ENCODE measurements at places on chromosomes 6 and 20.
A peak's percentile ranks its signal among the peaks of the same experiment; 100 is the strongest.

GRCh38 chr6:11971154-11971553, 41.0 kb upstream of the HIVEP1 start:
- DNase-seq, result peak; percentile 3

DNA sequence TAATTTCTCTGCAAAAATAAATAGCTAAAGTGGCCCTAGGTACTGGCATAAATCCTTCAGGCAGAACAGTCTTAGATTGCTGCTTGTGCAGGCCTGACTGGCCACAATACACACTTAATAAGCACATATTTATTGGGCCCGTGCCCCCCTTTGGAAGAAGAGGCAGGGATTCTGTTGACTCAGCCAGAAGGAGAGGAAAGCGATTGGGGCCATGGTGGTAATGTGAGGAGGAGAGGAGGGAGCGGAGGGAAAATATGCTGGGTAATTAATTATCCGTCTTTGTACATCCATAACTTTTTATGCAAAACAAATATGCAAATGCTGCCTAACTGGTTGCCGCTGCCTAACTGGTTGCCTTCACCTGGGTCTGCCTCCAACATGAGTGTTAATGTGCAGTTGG, 36.2 kb downstream of the CD40 start:
- no peak for DNase-seq

DNA sequence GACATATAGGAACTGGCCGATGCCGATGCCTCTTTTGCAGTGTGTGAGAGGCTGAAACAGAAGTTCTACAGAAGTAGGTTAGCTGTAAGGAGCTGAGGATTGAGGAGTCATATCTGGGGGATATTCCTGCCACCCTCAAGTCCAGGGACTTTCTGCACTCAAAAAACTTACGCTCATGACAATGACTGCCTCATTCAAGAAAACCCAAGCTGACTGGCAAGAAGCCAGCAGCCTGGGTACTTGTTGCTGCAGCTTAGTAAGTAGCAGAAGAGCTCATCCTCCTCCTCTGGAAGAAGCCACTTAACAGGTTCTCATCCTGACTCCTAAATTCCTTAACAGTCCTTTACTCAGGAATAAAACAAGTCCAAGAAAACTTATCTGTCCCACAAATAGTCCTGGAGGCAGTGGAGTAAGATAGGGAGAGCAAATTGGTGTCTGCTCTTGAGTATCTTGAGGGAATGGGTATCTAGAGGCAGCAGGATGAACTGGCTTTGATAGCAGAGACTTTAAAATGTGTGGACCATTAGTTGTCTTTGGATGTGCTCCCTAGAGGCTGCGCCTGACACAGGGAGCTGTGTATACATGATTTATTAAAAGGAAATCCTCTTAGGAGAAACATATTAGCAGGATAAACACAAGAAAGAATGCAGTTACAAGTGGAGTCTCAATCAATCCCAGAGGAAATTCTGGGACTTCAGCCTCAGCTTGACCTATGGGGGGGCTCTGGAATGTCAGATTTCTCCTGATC, 7.4 kb downstream of the CALHM5 start:
- DNase-seq, result no peak

GRCh38 chr6:160990847-160991405, 643 bp upstream of the MAP3K4 start:
- no peak for DNase-seq

DNA sequence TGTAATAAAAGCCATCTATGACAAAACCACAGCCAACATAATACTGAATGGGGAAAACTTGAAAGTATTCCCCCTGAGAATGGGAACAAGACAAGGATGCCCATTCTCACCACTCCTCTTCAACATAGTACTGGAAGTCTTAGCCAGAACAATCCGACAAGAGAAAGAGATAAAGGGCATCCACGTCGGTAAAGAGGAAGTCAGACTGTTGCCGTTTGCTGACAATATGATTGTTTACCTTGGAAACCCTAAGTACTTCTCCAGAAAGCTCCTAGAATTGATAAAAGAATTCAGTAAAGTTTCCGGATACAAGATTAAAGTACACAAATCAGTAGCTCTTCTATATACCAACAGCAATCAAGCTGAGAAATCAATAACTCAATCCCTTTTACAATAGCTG, 14.0 kb upstream of the RUNX2 start:
- no peak for DNase-seq

GRCh38 chr20:43191946-43192863, 2.5 kb upstream of the PTPRT start:
- no peak for DNase-seq

DNA sequence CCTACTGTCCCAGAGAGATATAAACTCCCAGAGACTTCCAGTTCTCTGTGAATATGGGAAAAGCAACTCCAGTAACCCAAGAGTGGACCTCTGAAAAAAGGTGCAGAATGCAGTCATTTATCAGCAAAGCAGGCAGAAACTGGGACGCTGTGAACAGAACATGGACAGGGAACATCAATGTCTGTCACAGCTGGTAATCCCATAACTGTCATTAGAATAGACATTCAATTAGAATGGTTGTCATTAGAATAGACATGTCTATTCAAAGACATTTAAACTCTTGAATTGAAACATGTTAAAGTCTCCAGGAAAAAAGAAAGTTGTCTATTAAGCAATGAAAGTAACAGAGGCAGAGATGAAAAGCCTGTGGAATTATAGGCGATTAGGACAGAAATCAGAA, 302.1 kb downstream of the BTBD3 start:
- no peak for DNase-seq

GRCh38 chr6:100435299-100435698, 29.4 kb downstream of the SIM1 start:
- DNase-seq, result no peak

DNA sequence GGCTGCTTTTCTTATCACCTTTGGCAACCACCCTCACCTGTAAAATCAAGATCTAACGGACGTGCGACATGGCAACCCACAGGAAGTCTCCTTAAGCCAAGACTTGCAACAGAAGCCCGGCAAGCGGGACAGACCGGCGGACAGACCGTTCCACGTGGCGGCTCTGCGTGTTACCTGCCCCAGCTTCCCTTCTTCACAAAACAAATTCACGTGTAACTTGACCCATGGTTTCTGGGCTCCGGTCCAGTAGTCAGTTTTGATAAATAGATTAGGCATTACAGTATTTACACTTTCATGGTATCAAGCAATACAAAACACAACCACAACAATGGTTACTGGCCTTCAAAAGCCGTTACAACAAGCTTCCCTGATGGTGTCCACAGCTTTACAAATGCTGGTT, 133.8 kb downstream of the PRND start:
- DNase-seq, result no peak

DNA sequence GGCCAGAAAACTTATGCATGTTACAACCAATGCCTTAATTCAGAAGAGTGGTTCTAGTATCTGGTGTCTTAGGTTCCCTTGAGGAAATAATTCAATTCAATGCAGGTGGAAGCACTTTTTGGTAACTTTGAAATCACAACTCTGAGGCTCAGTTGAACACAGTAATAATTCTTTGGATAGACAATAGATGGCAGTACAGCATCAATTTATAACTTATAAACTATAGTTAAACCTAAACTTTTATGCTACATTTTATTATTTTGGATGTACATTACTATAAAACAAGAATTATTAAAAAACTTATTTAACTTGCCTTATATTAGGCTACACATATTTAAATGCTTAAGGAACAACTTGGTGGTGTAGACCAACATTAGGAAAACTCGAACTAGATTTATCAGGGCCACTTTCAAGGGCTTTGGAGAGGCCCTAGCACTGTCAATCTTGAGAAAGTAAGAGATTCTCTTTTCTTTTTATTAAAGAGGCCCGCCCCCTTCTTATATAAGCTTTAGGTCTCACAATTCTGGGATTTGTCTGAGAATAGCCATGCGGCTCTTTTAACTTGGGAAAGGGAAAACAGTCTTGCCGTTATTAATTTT, 85.9 kb downstream of the CRYBG1 start:
- DNase-seq, result no peak

- DNase-seq, result no peak
Observed at GRCh38 chr6:75834447-75834846, 85.4 kb downstream of the MYO6 start.

DNA sequence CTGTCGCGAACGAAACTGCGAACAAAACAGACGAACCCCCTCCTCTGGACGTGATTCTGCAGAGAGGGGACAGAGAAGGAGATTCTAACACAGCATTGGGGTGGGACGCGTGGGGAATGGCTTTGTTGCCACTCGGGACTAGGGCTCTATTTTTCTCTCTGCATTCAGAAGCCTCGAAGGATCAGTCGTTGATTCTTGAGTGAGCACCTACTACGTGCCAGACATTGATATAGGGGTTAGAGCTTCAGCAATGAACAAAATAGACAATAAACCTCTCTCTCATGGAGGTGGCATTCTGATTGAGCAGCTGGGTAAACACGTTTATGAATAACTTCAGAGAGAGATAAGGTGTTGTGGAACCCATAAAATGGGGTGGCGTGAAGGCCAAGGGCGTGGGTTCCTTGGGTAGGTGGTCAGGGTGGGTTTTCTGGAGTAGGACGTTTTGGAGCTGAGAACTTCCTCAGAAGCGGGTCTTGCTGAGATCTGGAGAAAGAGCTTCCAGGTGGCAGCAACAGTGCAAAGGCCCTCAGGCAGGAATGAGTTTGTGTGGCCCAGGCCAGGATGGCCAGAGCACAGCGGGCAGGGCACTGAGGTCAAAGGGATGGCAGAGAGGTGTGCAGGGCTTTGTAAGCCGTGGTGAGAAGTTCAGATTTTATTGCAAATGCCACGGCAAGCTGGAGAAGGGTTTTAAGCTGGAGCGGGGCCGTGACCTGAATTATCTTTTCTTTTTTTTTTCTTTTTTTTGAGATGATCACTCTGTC, 884 bp downstream of the SLC2A10 start:
- no peak for DNase-seq

- no peak for DNase-seq
Observed at GRCh38 chr20:819680-820322, 13.7 kb upstream of the FAM110A start.

DNA sequence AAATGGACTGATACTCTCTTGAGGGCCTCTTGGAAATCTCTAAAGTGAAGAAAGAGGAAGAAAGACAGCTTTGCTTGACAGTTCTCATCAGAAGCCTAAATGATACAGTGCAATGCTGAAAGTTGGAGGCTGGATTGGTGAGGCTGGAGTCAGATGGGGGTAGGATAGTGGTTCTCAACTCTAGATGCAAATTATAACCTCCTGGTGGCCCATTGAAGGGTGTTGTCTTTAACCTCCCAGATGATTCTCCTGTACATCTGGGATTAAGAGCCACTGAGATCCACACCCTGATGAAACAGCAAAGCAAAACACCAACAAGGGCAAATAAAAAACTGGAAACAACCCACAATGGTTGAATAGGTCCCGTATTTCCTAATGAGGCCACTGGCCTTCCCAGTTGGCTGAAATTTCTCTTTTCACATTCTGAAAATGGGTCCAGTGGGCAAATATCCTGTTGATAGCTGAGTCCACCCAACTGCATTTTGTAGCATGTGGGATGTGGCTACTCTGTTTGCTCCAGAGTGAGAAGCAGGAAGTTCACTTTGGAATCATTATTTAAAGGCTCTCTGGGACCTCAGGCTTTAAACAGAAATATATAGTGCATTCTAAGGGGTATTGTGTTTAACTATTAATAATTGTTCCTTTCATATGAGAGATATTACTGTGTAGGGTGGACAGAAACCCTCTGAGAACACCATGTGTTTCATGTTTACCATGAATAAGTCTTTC, 208.1 kb downstream of the SOX4 start:
- DNase-seq, result no peak

- DNase-seq, result no peak
Observed at GRCh38 chr6:156699017-156699421, 78.2 kb upstream of the ARID1B start.

DNA sequence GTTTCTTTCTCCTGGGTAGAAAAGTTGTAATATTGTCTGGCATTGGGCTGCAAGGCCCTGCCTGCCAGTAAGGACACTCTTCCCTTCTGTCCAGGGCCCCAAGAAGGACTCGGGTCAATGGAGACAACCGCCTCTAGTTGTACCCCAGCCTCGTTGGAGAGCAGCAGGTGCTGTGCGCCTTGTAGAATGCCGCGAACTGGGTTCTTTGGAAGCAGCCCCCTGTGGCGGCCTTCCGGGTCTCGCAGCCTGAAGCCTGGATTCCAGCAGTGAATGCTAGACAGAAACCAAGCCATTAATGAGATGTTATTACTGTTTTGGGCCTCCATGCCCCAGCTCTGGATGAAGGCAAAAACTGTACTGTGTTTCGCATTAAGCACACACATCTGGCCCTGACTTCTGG, 37.0 kb downstream of the PLCG1 start:
- no peak for DNase-seq

DNA sequence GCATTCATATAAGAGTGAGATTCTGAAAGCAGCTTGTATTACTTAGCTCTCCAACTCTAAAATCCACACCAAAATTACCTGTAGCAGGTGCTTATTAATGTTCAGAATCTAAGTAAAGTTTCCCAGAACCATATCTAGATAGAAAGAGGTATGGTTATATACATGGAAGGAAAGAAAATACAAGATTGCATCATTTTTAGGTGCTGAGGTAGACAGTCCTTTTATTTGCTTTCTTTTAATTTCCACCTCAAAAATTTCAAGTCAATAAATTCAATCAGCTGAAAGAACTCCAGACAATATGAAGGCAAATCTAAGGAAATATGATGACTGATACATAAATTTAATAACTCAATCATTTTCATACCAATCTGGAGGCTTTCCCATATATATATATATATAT, 521.9 kb downstream of the PKHD1 start:
- DNase-seq, result no peak

DNA sequence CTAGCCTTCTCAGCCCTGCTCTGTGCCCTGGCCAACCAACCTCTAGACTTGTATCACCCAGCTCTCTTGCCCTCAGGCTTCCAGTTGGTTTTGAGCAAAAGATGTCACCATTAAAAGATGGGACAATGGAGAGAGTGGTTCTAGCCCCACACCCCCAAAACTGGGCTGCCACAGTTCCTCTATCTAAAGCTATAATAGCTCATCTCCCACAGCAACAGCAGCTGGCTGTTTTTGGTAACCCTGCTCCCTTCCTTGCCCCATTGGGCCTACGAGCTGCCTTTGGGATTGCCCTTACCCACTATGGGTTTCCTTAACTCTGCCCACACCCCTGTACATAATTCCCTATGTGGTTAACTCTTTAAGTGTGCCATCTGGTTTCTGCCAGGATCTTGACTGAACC, 7.6 kb upstream of the SRSF3 start:
- no peak for DNase-seq

DNA sequence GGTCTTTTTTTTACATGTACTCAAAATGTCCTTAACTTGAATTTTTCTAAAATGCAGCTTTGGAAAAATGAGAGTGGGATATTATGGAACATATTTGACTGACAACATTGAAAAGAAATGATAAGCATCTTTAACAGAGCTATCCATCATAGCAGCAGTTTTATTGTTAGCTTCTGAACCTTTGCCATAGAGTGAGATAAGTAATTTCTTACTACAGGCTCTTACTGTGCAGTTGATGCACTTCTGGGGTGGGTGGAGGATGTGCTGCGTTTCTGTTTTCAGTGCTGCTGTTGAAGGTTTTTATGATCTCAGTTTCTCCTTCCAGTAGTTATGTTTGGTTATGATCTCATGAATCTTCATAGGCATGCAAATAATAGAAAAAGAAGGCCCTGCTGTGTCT, 267.0 kb downstream of the TMEM242 start:
- no peak for DNase-seq

GRCh38 chr6:129749749-129750120, 39.8 kb upstream of the ARHGAP18 start:
- no peak for DNase-seq

- peak; percentile 5 for DNase-seq
Observed at GRCh38 chr6:114342826-114343781, at the start of gene HS3ST5. TSS of gene HS3ST5 (minus strand) at chr6:114343023. CDS start at chr6:114062845, 280,178 bp downstream.

GRCh38 chr20:49769048-49769581, 43.5 kb upstream of the SLC9A8 start:
- no peak for DNase-seq
